GM13977 (cell line): ENCODE measurements at places on chromosomes 7 and 10.

DNA sequence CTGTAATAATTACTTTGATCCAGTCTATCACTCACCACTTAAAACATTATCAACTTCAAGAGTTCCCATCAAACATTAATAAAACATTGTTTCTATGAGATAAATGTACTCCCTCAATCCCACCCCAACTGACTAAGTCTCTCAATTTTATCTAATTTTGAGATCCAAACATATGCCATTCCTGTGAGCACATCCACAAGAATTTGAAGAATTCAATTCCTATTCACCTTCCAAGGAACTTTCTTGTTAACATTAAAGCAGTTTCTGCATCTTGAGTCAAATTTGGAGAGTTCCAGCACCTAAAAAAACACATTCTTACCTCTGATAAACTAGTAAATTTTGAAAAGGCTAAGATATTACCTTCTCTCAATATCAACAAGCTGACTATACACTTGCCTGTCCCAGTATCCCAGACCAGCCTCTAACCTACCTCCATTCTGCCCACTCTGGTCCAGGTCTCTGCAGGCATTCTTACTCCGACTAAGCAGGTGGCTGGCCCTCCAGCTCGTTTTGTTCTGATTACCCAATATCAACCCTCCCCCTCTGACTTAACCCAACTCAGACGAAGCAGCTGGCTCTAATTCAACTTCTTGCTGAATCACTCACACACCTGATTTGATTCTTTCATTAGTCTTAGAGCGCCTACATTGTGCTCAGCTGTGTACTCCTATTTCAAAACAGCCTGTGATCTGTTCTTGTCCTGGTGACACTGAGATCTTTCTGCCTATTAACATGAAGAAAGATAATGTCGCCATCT lies 275.2 kb downstream of the IPMK start:
- DNase-seq: no peak

DNA sequence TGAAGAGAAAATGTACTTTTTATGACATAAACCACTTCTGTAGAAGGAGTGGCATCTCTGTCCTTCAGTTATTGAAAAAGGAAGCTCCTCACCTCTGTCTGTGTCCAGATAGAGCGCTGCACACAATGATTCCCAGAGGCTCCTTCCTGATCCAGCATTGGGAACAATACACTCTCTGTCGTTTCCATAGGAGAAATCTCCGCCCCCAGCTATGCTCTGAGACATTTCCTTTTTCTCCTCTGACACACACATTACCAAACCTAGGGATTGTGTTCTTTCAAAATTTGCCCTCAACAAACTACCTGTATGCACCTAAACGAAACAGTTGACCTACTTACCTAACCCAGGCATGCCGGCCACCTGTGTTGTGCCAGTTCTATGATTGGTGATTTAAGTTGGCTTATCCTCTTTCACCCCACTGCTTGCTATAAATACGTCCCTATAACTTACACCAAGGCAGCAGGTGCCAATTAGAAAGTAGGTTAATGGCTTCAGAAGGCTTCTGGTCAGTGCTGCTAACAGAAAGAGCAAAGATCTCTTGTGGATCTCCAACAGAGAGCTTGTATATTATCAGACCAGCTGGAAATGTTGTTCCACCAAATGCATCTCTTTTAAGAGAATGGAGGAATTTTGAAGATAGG lies 140.1 kb upstream of the JCAD start:
- DNase-seq: no peak

DNA sequence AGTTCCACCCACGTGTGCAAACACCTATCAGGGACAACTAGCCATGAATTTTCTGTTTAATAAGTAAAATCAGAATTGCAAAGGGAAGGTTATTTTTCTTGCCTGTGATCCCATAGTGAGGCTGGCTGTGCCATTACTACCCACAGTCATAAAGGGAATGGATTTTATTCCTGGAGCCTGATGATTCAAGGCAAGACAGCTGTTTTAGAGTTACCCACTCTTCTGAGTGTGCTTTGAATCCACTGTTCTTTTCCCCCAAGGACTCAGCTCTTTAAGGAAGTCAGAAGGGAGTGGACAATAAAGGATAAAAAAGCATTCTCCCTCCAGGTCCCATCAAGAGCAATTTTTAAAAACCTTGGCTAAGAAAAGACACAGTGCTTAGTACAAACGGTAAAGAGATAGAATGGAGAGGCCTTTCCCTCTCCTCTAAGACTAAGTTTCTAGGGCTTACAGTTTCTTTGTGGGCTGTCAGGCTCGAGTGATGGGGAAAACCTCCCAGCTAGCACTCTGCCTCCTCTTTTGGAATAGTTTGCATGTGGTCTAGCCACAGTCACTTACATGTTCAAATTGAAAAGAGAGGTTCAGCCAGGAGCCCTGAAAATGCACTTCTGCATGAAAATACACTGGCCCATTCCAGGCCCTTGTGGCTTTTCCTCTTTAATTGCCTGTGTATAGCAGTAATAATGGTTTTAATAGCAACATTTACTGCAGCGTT lies 5.1 kb upstream of the LRRC4 start:
- peak; percentile 66 for DNase-seq

DNA sequence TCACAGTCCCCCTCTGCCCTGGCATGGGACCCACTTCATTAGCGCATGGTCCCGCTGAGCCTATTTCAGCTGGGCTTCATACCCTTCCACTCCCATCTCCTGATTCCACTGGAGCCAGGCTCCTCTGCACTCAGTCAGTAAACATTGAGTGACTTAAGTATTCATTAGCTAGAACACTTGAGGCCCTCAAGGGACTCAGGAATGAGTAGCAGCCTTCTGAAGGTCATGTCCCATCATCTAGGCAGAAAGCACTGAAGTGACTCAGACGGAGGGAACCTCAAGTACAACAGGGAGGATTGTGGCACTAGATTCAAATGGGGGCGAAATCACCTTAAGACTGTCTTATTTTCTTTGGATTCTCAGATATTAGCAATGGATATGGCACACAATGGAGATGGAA lies 186.6 kb upstream of the INHBA start:
- DNase-seq: no peak

DNA sequence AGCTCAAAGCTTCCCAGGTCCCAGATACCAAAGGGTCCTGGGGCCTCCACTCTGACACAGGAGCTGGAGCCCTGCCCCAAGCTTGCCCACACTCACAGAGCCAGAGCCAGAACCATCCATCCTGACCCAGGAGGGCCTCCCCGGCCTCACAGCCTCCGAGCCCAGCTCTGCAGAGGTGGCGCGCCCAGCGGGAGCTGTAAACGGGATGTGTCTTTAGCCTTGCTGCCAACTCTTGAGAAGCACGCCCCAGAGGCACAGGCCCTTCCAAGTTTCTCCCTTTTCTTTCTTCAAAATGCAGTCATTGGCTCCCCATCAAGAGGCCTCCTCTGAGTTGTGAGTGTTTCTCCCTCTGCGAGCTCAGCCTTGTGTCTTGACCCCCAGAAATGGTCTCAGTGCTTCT lies 75.0 kb downstream of the PDGFA start:
- no peak for DNase-seq

GRCh38 chr7:39394105-39394680 lies 172.0 kb upstream of the YAE1 start:
- DNase-seq: no peak

- no peak for DNase-seq
Measured at GRCh38 chr10:83886871-83887270, 252.4 kb upstream of the GHITM start.
